Kidney capillary endothelial cell (primary cell): ENCODE measurements at places on chromosomes 4 and X.

GRCh38 chrX:905848-906566 is 275.4 kb downstream of the SHOX start:
- no peak for DNase-seq

- DNase-seq = no peak
Measured at GRCh38 chrX:14590216-14590615, 60.9 kb downstream of the GLRA2 start.

DNA sequence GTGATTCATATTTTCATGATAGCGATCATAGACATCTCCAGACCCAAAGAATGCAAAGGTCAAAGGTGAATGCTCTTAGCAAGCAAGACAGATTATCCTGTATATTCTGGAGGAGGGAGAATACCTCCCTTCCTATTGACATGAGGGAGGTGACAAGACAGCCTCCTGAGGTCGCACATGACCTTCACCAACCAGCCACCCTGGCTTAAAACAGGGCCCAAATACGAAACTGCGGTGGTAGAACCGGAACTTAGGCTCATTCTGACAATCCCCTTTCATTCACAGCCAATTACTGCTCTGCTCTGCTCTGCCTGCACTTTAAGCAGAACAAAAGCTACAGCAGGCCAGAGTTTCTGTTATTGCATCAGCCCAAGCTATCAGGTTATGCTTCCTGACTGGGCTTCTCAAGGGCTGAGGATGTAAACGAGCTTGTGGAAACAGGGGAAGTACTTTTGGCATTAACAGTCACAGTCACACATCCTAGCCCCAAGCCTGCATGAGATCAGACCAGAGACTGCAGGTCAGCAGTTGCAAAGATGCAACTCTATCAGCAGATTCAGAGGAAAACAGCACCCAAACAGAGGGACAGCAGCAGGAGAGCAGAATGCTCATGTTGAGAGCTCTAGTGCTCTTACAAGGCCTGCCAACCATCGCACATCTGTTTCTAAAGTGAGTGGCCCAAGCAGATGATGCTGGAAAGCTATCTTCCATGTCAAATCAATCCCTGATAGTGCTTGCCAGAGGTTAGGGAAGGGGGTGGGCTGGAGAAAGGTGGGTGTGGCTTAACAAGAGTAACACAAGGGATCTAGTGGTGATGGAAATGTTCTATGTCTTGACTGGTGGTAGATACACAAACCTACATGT is 51.3 kb upstream of the MAP3K15 start:
- DNase-seq = no peak

- no peak for DNase-seq
Measured at GRCh38 chr4:172992648-172993378, 175.8 kb upstream of the GALNT7 start.

DNA sequence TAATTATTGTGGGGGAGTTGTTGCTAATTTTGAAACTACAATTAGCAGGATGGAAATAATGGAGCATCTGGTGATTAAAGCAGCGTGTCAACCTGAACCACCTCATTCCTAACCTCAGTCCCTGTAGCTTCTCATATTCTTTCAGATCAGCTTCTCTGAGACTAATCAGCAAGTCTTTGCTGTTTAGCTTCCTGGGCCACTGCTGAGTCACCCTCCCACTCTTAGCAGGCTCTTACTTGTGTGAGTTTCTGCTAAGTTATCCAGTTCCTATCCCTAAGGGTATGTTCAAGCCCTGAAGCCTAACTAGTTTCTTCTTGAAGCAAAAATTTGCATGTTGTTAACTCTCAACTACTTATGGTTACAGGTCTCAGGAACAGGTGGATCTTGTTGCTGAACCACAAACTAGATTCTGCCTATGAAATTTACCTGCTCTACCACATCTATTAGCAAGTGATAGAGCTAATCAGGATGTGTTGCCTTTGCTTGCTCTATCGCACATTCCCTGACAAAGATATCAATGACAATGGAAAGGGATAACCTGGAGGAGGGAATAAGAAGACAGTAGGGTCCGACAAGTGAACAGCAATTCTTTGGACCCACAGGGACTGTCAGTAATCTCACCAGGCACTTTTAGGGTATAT is 134.2 kb downstream of the EIF4E start:
- no peak for DNase-seq

DNA sequence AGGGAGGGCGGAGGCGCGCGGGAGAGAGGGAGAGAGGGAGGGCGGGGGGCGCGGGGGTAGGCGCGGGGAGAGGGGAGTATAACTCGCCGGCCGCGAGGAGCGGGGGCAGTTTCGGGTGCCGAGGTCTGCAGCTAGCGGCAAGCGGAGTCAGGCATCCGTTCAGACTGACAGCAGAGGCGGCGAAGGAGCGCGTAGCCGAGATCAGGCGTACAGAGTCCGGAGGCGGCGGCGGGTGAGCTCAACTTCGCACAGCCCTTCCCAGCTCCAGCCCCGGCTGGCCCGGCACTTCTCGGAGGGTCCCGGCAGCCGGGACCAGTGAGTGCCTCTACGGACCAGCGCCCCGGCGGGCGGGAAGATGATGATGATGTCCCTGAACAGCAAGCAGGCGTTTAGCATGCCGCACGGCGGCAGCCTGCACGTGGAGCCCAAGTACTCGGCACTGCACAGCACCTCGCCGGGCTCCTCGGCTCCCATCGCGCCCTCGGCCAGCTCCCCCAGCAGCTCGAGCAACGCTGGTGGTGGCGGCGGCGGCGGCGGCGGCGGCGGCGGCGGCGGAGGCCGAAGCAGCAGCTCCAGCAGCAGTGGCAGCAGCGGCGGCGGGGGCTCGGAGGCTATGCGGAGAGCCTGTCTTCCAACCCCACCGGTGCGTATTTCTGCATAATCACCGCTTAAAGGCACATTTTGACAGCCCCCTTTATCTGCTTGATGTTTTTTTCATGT is at the start of gene POU4F2:
Gene POU4F2, plus strand, starts transcription at position 108 of the 720 bp plus-strand sequence. Its CDS starts 248 bp downstream, at position 356.
- DNase-seq = no peak

GRCh38 chrX:127764674-127765073 is 287.5 kb downstream of the ACTRT1 start:
- DNase-seq = no peak

- DNase-seq = no peak
Measured at GRCh38 chr4:139314047-139314800, 11.9 kb upstream of the NDUFC1 start.
